Endodermal cell (in vitro differentiated cells): ENCODE measurements at places on chromosomes 6 and 20. TPM values are rescaled to one million over a fixed set of nuclear protein-coding genes. Genes with fewer than 3 reads are reported as not detected.

KHDC1 gene
- total RNA-seq, result 5.3 to 5.7 TPM (median 5.4 TPM) in 3 replicates

FOXA2 gene
- 81.0 and 86.7 TPM in 2 replicates for total RNA-seq

OR11A1 gene
- not detected in 2 replicates for total RNA-seq

BPIFB2 gene
- not detected in 3 replicates for total RNA-seq

TP53TG5 gene
- total RNA-seq, result 1.1 and 2.4 TPM in 2 replicates

DNA sequence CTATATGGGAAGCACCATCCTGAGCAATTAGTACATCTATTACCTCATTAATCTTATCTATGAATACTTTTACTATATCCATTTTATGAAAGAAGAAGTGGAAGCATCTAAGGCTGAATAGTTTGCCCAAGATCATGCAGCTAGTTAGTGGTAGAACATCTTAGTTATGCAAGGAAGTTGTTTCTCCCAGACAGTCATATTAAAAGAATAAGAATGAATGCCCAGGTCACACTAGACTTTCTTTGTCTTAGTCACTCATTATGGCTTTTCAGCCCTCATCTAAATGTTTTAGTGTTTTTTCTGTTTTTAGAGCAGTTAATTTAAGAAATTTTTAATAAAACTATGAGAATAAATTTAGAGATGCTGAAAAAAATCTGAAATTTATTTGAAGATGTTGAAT is 517.5 kb downstream of the CDKAL1 start:
- no peaks in the 10 kb centered on the region for H3K36me3 ChIP-seq
- H3K4me1 ChIP-seq, result no peaks in the 10 kb centered on the region
- no peaks in the 10 kb centered on the region for H3K27me3 ChIP-seq
- no peak for DNase-seq
- no peak overlapping the region for H3K4me3 ChIP-seq
- H3K27ac ChIP-seq, result no peak overlapping the region

GRCh38 chr20:39849664-39850063 is 839.4 kb downstream of the MAFB start:
- H3K4me3 ChIP-seq, result no peak overlapping the region
- H3K36me3 ChIP-seq, result no peaks in the 10 kb centered on the region
- DNase-seq, result peak; percentile 43
- H3K27ac ChIP-seq, result no peak overlapping the region

GRCh38 chr20:2524709-2525506 is 11.5 kb upstream of the TMC2 start:
- peak; percentile 79 for DNase-seq
- H3K36me3 ChIP-seq, result no peaks in the 10 kb centered on the region
- H3K4me3 ChIP-seq, result peak overlapping the region; percentile 88
- peaks cover 73% of the 10 kb centered on the region for H3K27me3 ChIP-seq
- H3K4me1 ChIP-seq, result no peaks in the 10 kb centered on the region

- peaks cover 62% of the 10 kb centered on the region for H3K36me3 ChIP-seq
- H3K27me3 ChIP-seq, result no peaks in the 10 kb centered on the region
- peaks cover 26% of the 10 kb centered on the region for H3K4me1 ChIP-seq
- DNase-seq, result no peak
- no peak overlapping the region for H3K4me3 ChIP-seq
Measured at GRCh38 chr6:32171234-32171633, 4.7 kb downstream of the AGPAT1 start.

DNA sequence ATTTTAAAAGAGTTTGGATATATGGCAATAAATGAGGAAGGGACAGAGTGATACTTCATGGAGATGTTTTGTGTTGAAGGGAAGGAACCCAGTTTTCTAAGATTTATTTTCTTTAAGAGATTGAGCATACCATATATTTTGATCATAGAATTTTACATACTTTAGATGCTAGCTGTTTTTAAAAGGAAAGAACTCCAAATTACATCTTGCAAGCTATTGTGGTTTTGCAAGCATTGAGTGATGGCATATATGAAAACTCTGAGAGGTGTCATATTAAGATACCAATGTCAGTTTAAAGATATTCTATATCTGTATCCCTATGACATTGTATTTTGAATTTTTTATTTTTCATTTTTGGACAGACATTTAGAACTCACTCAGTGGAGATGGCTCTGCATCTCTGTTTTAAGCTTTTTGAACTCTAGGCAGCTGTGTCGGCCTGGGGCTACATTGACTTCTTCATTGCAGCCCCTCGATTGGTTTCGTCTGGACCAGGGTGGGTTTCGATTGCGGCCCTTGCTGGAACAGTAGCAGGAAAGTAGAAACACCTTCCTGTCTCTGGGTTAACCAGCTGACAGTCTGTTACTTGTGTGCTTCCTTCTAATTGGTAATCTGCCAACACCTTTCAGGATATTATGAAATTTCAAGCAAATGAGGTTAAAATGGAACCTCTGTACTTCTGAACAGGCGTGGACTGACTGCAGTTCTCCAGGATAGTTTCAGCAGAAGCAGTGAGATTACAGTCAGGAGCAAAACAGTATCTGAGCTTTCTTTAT is 14.0 kb downstream of the IGF2R start:
- H3K4me3 ChIP-seq, result no peak overlapping the region
- H3K4me1 ChIP-seq, result peaks cover 16% of the 10 kb centered on the region
- H3K36me3 ChIP-seq, result no peaks in the 10 kb centered on the region
- no peak for DNase-seq

DNA sequence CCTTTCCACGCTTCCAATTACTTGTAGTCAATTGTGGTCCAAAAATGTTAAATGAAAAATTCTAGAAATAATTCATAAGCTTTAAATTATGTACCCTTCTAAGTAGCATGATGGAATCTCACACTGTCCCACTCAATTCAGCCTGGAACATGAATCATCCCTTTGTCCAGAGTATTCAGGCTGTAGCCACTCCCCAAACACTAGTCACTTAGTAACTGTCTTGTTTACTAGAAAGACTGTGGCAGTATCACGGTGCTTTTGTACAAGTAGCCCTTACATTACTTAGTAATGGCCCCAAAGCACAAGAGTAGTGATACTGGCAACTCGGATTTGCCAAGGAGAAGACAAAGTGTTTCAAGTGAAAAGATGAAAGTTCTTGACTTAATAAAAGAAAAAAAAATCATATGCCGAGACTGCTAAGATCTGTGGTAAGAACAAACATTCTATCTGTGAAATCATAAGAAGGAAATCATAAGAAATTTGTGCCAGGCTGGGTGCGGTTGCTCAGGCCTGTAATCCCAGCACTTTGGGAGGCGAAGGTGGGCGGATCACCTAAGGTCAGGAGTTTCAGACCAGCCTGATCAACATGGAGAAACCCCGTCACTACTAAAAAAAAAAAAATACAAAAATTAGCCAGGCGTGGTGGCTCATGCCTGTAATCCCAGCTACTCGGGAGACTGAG is 168.5 kb upstream of the SIM1 start:
- H3K36me3 ChIP-seq, result peaks cover 31% of the 10 kb centered on the region
- H3K4me1 ChIP-seq, result no peaks in the 10 kb centered on the region
- H3K27me3 ChIP-seq, result no peaks in the 10 kb centered on the region
- H3K27ac ChIP-seq, result no peak overlapping the region

DNA sequence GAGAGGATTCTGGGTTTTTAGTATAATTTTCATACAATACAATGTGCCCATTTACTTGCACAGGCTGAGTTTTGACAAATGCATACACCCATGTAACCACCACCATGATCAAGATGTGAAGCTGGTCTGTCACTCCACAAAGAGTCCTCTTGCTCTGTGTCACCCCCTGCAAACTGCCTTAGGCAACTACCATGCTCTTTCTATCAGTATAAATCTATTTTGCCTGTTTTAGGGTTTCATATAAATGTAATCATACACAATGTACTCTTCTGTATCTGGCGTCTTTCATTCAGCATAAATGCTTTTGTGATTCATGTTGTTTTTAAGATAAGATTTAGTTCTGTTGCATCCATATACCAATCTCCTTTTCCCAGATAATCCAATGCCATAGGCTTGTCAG is 181.9 kb upstream of the KCNG1 start:
- no peaks in the 10 kb centered on the region for H3K36me3 ChIP-seq
- H3K4me1 ChIP-seq, result no peaks in the 10 kb centered on the region
- no peak overlapping the region for H3K4me3 ChIP-seq
- peak; percentile 20 for DNase-seq

DNA sequence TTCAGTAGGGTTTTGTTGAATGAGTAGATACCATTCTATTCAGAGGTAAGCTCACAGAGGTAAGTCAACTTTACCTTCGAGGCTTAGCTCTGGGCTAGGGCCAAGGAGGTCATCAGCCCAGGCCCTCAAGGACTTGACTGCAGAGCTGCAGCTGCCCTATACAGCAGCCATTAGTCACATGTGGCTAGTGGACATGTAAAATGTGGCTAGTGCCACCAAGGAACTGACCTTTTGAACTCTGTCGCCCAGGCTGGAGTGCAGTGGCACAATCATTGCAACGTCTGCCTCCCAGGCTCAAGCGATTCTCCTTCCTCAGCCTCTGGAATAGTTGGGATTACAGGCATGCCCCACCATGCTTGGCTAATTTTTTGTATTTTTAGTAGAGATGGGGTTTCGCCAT is 47.9 kb upstream of the EPB41L1 start:
- DNase-seq, result no peak
- H3K4me3 ChIP-seq, result no peak overlapping the region
- no peaks in the 10 kb centered on the region for H3K27me3 ChIP-seq
- H3K27ac ChIP-seq, result no peak overlapping the region

DNA sequence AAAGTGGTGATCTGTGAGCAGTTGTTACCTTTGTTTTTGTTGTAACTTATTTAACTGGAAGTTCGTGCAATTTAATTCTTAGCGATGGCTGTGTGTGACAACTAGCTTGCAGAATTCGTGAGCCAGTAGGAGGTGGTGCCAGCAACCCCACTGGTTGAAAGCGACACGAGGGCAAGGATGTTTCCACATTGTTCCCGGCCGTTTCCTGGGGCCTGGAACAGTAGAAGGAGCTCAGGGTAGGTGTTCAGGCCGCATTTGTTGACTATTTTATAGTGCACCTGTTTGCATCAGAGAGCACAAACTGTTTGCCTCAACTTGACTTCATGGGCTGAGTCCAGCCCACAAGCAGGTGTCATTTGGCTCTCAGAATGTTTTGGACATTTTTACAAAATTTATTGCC is 112.1 kb upstream of the PTPN1 start:
- no peak for DNase-seq
- H3K36me3 ChIP-seq, result no peaks in the 10 kb centered on the region
- no peaks in the 10 kb centered on the region for H3K27me3 ChIP-seq
- no peak overlapping the region for H3K27ac ChIP-seq
- H3K4me1 ChIP-seq, result no peaks in the 10 kb centered on the region

DNA sequence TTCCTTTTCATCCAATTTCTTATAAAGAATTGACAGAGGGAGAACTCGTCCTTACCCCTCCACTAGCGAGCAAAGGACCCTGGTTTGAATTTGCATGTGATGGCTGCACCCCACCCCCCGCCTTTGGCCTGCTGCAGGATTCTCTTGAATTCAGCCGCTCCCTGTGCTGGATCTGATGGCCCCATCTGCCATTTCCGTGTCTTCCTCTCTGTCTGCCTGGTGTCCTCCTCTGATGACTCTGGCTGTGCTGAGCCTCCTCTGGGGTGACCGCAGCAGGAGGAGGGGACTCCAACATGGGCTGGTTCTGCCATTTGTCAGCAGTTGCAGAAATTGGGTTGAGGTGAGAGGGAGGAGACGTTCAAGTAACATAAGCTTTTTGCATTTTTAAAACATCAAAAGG is 188.8 kb downstream of the DLL1 start:
- DNase-seq, result peak; percentile 42
- H3K27ac ChIP-seq, result no peak overlapping the region
- no peaks in the 10 kb centered on the region for H3K36me3 ChIP-seq
- no peak overlapping the region for H3K4me3 ChIP-seq
- H3K27me3 ChIP-seq, result no peaks in the 10 kb centered on the region

- peak; percentile 85 for DNase-seq
- H3K27ac ChIP-seq, result no peak overlapping the region
- no peak overlapping the region for H3K4me3 ChIP-seq
- no peaks in the 10 kb centered on the region for H3K27me3 ChIP-seq
Measured at GRCh38 chr20:278607-279571, 11.7 kb downstream of the C20orf96 start.

- DNase-seq, result no peak
- no peaks in the 10 kb centered on the region for H3K36me3 ChIP-seq
- no peak overlapping the region for H3K4me3 ChIP-seq
- H3K27ac ChIP-seq, result no peak overlapping the region
Measured at GRCh38 chr20:19936466-19937200, 80.5 kb upstream of the NAA20 start.

DNA sequence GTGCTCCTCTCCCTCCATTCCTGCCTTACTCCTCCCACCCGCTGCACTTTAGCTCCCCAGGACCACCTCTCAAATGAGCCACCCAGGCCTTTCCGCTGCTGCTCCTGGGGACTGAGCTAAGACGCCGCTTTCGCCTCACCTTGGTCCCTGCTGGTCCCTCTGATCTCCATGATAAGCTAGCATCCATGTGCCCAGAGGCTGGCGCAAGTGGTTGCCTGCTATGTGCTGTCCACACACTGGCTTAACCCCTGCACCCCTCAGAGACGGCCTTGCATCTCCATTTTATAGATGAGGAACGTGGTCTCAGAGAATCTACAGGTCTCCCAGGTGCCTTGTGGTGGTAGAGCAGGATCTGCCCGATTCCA is 160.1 kb upstream of the PMEPA1 start:
- no peaks in the 10 kb centered on the region for H3K36me3 ChIP-seq
- DNase-seq, result no peak
- H3K4me1 ChIP-seq, result no peaks in the 10 kb centered on the region
- H3K27me3 ChIP-seq, result no peaks in the 10 kb centered on the region

- H3K27ac ChIP-seq, result no peak overlapping the region
- H3K36me3 ChIP-seq, result no peaks in the 10 kb centered on the region
- DNase-seq, result no peak
- H3K27me3 ChIP-seq, result no peaks in the 10 kb centered on the region
Measured at GRCh38 chr6:27868311-27868710, 43.9 kb downstream of the OR2B2 start.

DNA sequence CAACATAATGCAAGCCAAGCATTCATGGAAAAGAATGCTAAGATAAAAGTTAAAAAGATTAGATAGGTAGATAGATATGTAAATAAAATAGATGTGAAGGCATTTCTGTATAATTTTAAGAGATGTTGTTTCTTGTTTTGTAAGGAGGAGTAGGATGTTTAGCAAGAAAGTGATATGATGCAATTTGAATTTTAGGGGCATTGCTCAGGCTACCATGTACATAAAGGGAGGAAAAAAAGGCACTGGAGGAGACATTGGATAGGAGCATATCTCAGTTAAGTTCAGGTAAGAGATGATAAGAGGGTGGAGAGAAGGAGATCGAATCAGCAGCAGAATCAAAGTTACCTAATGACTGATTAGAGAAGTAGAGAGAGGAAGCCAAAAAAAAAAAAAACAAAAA is 194.7 kb downstream of the TENT5A start:
- no peak overlapping the region for H3K27ac ChIP-seq
- peaks cover 18% of the 10 kb centered on the region for H3K4me1 ChIP-seq
- H3K4me3 ChIP-seq, result no peak overlapping the region

DNA sequence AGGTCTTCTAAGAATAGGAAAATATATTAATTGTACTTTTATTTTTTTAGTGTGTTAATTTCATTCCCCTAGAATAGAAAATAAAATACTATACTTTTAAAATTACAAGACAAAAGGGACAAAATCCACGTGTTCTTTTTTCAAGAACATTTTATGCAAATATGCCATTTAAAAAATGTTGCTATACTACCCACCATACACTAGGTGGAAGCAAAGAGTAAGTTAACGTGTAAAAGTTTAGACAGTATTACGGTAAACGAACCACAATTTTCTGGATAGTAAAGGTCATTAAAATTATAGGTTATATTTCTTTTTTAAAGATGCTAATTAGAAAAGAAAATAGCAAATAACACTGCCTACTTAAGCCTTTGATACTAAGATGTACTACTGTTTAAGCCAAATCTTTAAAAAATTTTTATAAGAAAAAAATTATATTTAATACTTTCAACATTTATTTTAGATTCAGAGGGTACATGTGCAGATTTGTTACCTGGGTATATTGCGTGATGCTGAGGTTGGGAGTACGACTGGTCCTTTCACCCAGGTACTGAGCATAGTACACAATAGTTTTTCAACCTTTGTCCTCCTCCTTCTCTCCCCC is 287.6 kb downstream of the PHF3 start:
- H3K4me3 ChIP-seq, result no peak overlapping the region
- peaks cover 10% of the 10 kb centered on the region for H3K27me3 ChIP-seq
- DNase-seq, result no peak
- H3K4me1 ChIP-seq, result no peaks in the 10 kb centered on the region
